NCI-H187 treated with DMSO at 0.1 percent for 48 hours (cell line): ENCODE measurements at places on chromosomes 1 and 21.

GRCh38 chr1:207227131-207227630 lies 94.3 kb upstream of the CD55 start:
- no peak for DNase-seq

GRCh38 chr1:204493145-204493983 lies 1.2 kb downstream of the PIK3C2B start:
- no peak for DNase-seq

DNA sequence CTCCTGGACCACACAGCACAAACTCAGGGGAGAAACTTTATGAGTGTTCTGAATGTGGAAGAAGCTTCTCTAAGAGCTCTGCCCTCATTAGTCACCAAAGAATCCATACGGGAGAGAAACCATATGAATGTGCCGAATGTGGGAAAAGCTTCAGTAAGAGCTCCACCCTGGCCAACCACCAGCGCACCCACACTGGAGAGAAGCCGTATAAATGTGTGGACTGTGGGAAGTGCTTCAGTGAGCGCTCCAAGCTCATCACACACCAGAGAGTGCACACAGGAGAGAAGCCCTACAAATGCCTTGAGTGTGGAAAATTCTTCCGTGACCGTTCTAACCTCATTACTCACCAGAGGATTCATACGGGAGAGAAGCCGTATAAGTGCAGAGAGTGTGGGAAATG lies 22.5 kb downstream of the ZSCAN20 start:
- no peak for DNase-seq

DNA sequence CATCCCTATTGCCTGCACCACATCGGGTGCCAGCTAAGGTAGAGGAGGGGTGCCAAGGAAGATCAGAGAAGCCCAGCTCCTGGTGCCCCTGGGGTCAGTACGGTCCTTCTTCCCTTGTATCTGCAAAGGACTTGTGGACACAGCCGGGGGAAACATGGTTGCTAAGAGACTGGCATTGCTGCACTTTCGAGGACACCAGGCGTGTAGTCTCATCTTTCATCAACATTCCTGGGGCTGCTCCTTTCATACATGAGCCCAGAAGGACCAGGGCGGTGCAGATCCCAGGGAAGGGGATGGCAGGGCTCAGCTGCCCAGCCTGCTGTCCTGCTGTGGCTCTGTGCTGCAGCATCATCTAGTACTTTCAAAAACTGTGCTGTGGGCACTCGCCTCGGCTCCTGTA lies 61.0 kb downstream of the RUNX1 start:
- no peak for DNase-seq

GRCh38 chr1:167064621-167065020 lies 25.6 kb downstream of the GPA33 start:
- DNase-seq, result no peak
